8988T (cell line): ENCODE measurements at places on chromosomes 3 and 15.

GRCh38 chr3:14227856-14228255, 49.2 kb downstream of the LSM3 start:
- DNase-seq: no peak

DNA sequence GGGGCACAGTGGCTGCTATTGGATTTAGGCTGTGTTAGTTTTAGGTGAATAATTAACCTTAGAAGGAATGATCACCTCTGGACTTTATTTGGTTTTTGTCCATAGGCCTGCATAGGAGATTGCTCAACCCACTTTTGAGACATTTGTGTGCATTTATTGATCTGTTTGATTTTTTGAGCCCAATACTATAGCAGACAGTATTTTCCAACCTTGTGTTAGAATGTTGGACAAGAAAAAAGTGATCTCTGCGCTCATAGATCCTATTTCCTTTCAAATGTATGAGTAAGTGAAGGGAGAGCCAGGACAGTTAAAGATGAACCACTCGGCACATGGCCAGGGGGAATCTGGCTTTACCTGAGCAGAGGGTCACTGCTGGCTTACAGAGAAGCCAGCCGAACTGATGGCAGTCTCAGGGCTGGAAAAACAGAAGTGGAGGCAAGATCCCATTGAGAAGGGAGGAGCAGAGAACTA, 8.8 kb upstream of the TOPBP1 start:
- no peak for DNase-seq

- no peak for DNase-seq
These were observed 54.4 kb upstream of the SLC12A8 start for GRCh38 chr3:125266971-125267370.

- no peak for DNase-seq
These were observed 15.3 kb downstream of the P2RY14 start for GRCh38 chr3:151262871-151263525.

GRCh38 chr3:129231331-129232119, 17.9 kb upstream of the COPG1 start:
- no peak for DNase-seq

GRCh38 chr3:150680562-150680961, 23.2 kb downstream of the ERICH6 start:
- DNase-seq: no peak

GRCh38 chr3:186307594-186308221, 54.3 kb downstream of the DGKG start:
- DNase-seq: no peak

GRCh38 chr3:183387797-183388196, 40.6 kb downstream of the MCF2L2 start:
- DNase-seq: no peak

GRCh38 chr3:46864061-46864881, 1.0 kb upstream of the MYL3 start:
- DNase-seq: peak; percentile 6

DNA sequence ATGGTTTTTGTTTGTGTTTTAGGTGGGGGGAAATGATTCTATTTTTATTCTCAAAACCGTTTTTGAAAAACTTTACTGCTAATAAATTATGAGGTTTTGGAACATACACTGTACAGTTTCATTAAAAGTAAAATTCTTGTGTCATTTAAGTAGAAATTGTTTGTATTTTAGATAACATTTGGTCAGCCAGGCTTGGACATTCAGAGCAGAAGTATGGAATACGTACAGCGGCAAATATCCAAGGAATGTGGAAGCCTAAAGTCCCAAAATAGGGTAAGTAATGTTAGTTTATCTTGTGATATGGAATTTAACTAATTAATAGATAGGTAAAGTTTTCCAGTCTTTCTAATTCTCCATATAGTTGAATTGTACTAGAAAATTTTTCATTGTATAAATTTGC, 96.6 kb downstream of the SPRED1 start:
- no peak for DNase-seq

DNA sequence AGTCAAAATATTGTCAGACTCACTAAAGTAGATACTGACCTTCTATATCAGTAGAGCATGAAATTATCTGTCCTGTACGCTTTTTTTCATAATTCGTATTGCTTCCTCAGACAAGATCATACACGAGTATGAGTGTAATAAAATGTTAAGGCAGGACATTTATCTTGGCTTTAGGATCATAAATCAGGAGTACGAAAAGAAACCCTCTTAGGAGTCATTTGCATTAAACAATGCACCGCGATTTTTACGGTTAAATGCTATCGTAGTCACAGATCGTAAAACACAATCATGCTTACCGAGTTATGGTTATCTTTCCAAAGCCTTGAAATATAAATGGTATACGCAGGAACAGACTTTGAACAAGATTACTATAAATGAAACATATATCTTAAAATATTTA, 510.3 kb upstream of the ROBO1 start:
- DNase-seq: no peak

- no peak for DNase-seq
These were observed 12.7 kb downstream of the GPR156 start for GRCh38 chr3:120272286-120272685.

GRCh38 chr15:81473177-81473576, 99.2 kb upstream of the TMC3 start:
- DNase-seq: no peak

- DNase-seq: no peak
These were observed 307.2 kb downstream of the FEZF2 start for GRCh38 chr3:62065985-62066693.

- DNase-seq: no peak
These were observed 365.6 kb downstream of the TIGIT start for GRCh38 chr3:114659109-114660061.

GRCh38 chr3:52471371-52472238, 16.2 kb downstream of the NISCH start:
- no peak for DNase-seq

GRCh38 chr3:66692042-66692765, 191.4 kb upstream of the LRIG1 start:
- DNase-seq: no peak

GRCh38 chr15:57911247-57911646, 154.3 kb downstream of the ALDH1A2 start:
- DNase-seq: no peak

DNA sequence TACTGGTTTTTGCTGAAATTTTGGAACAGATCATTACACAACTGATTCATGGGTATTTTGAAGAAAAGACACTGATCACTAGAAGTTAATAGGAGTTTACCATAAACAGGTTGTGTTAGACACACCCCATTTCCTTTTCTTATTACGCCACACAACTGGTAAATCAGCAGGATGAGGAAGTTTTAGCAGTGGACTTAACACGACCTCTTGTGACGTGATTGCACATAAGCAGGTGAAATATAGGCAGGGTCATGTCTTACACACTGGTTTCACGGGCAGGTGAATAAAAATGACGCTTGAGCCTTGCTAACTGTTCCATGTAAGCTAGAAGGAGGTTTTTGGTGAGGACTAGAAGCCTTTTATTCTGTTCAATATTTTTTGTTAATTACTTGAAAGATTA, 27.1 kb upstream of the TPRG1 start:
- no peak for DNase-seq

DNA sequence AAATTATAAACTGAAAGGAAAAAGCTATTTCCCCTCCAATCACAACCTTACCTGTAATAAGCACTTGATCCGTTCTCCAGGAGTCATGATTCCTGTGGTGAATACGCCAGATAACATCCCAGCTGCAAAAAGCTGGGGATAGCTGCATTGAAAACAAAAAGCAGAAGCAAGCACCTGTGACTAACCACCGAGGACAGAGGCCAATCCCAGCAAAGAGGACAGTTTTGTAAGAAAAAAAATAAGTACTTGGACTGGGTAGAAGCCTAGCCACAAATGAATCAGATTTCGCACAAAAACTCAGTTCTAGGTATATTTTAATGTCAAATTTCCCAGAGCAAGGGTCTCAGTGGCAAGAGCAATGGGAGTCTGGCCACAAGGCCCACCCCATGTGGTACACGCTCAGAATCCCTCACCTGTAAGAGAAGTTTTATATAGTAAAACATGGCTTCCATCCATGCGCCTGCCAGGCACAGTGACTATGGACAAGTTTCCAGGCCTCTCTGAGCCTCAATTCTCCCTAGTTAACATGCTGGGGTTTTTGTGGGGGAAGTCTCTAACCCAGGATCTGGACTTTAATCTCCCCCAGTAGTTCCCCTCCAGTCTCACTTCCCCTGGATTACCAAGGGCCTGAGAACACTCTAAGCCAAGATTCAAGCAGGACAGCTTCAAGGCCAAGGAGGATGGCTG, 19.2 kb downstream of the SLC25A20 start:
- DNase-seq: no peak

DNA sequence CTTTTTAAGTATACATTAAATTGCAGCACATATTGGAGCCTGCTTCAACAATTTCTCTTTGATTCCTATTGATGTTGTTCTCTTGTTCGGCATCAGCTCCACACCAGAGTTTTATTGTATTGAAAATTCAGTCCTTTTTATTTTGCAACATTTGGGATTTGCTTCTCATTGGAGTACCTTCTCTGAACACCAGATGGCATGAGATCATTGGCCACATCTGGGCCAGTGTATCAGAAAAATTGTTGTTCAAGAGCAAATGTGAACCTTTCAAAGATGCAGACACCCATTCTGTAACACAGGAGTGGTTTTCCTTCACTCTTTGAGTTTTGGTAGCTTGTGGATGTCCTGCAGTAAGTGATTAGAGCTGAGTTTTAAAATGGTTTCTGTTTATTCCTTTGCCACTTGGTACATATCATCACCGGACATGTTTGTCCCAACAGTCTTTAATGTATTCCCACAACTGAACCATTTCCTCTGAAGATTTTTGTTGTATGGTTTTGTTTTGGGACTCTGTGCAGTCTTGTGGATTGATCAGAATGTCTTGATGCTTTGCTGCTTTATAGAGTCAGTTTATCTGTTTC, 96.1 kb downstream of the MCTP2 start:
- no peak for DNase-seq

- peak; percentile 10 for DNase-seq
These were observed 435 bp downstream of the RAB27A start for GRCh38 chr15:55289011-55289745.

GRCh38 chr3:187762792-187763191, 17.5 kb upstream of the BCL6 start:
- no peak for DNase-seq

DNA sequence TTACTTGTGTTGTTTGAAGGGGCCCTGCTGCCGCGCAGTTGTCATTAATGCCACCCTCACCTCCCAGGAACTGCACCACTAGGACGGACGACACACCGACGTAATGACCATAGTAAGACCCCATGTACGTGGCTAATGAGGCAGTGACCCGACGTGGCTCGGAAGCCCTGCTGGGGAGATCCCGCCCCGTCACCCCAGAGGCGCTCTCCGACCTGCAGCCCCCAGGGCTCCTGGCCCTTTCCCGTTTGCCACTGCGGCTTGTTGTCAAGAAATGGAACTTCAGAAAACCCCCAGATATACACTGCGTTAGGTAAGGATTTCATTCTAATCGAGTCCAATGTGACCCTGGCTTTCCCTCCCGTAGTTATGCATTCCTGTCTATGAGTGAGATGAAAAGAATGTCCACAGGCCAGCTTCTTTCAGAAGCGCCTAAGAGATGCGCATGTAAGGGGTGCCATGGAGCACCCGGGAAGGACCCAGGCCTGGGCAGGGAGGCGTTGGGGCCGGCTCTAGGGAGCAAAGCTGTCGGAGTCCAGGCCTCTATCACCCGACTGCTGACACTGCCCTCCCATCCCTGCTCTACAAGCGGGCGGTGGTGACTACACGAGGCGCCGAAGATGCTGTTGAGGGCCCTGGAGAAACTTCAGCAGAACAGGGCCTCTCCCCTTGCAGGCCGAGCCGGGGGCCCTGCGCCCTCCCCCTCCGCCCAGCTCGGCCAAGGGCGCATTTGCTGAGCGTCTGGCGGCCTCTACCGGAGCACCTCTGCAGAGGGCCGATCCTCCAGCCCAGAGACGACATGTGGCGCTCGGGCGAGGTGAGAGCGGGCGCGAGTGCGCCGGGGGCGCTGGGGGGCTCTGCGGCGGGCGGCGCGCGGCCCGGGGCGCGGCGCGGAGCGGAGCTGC, at the start of gene GABRA5:
Gene GABRA5, plus strand, starts transcription at position 765 of the 902 bp plus-strand sequence. CDS start 2,187 bp downstream, outside the sequence.
- no peak for DNase-seq

DNA sequence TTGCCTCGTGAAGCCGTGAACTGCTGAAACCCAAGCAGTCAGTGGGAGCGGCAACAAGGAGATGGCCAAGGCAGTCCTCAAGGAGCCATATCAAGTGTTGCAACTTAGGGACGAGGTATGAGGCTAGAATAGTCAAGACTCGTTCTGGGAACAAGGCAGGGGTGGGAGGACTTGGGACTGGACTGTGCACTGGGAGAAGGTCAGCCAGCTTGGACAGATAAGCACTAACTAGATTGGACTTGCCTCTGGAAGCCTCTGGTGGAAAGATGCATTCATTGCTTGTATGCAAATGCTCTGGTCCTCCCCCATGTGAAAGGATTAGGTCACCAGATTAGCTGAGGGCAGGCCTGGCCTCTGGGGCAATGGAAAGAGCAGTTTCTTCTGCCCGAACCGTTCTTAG, 123.3 kb upstream of the CTNNB1 start:
- DNase-seq: no peak

DNA sequence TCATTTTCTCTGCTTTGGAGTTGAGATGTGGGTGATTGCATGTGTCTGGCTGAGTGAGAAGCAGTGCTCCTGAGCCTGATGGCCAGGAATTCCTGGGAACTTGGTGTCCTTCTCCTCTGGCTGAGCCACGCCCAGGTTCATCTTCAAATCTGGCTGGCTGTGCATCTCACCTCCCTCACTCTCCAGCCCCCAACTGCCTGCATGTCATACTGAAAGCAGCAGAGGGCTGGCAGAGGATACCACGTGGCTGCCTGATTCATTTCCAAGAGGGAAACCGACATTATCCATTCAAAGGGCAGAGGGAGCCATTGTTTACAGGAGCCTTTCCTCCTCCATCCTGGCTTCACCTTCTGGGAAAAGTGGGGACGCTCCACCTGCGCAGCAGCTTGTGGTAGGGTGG, 57.4 kb downstream of the ABHD5 start:
- DNase-seq: no peak

- DNase-seq: no peak
These were observed 130.3 kb downstream of the DTWD1 start for GRCh38 chr15:49751191-49751590.

GRCh38 chr15:57082054-57082728, 163.7 kb downstream of the TCF12 start:
- no peak for DNase-seq
